ENCODE measurements at places on chromosomes 3 and 15. TPM values are rescaled to one million over a fixed set of nuclear protein-coding genes. Genes with fewer than 3 reads are reported as not detected.

LIPH gene
- total RNA-seq = not detected

B3GALNT1 gene
- 1.2 TPM for total RNA-seq

SENP2 gene
- total RNA-seq = 29.8 TPM

SOX2 gene
- not detected for total RNA-seq

TM6SF1 gene
- total RNA-seq = 5.1 TPM

PRSS50 gene
- total RNA-seq = not detected

FRG2C gene
- total RNA-seq = not detected

RAB6B gene
- 0.91 TPM for total RNA-seq

GATA2 gene
- not detected for total RNA-seq

LRRK1 gene
- 0.64 TPM for total RNA-seq

GPR27 gene
- total RNA-seq = 0.50 TPM

ZNF662 gene
- 0.93 TPM for total RNA-seq

EAF2 gene
- 39.3 TPM for total RNA-seq

ZNF774 gene
- 1.8 TPM for total RNA-seq

ZMYND10 gene
- 3.6 TPM for total RNA-seq

FHIT gene
- total RNA-seq = 40.6 TPM

SLC24A5 gene
- not detected for total RNA-seq

RASSF1 gene
- total RNA-seq = 125 TPM

NEO1 gene
- 4.5 TPM for total RNA-seq

GUCA1C gene
- not detected for total RNA-seq

COL8A1 gene
- total RNA-seq = not detected

GOLGA8J gene
- total RNA-seq = not detected

All from T-helper 2 cell treated with Interferon-gamma antibody and Interleukin-4, amounts not matched to agents 100 ng/mL and 5 ng/mL, for 36 hours (primary cell).